NCI-H526 treated with DMSO at 0.1 percent for 48 hours (cell line): ENCODE measurements at places on chromosomes 11 and 22.

DNA sequence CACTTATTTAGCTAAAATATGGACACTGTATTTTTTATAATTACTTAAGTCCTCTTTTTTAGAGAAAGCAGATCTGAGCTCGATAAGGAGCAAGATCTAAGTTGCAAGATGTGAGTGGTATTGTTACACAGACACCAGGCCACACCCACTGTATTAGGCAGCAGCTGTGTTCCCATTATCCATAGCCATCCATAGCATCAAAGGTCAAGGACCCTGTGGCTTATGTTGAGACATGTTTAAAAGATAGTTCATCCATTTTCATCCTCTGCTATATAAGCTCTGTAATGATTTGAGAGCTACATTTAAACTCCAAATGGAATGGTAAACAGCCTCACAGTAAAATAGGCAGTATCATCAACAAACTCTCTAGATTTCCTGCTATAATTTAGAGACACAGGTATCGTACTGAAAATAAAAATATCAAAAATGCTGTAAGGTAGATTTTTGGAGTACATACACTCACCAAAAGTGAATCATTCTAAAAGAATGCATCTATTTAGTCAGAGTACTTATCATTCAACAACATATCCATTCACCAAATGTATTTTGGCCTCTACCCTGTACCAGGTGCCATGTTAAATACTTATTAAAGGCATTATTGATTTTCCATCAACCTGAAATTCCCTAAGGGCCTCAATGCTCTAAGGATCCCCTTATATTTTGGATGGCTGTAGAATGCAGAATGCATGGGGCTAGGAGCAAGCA lies 574.0 kb downstream of the LRRC4C start:
- no peak for DNase-seq

DNA sequence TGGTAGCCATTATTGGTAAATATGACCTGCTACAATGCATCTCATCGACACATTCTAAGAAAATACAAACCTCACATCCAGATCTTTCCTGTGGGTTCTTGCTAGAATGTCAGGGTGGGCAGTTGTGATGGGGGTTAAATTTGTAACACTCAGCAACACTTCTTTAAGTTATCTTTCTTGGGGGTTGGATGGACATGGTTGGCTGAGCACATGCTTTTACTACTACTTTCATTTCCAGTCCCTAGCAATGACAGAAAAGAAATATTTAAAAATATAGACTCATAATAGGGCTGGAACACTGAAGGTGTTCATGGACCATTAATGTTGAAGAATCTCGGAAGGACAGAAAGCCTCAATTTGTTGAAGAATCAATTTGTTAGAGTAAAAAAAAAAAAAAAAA lies 57.6 kb downstream of the APOL3 start:
- no peak for DNase-seq

- no peak for DNase-seq
These were observed 22.2 kb upstream of the CTSD start for GRCh38 chr11:1785749-1786413.

DNA sequence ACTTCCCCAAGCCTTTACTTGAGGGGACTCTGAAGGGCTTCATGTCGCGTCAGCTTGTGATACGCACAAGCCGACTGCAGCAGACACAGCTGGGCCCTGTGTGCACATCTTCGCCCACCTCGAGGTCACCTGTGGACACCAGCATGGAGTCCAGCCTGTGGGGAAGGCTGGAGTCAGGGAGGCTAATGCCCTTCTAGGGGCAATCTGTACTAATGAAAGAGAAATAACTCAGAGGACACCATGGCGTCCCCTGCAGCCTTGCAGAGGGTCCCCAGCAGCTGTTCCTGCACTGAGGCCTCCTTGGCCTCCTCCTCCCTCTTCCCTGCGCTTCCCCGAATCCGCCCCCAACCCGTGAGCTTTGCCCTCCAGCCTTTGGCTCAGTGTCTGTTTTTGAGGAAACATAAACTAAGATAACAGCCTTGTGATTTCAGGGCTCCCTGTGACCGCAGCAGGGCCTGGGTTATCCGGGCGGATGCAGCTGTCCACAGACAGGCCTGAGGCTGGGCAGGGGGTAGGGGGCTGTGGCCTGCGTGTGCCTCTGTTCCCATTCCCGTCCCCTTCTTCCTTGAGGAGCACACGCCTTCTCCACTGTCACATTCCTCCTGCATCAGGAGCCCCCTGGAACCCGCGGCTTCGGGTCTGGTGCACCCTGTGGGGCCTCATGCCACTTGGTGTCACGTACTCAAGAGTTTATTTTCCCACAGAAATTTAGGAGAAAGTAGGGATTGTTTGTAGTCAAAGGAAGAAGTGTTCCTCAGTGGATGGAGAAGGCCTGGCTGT lies 25.0 kb downstream of the KRTAP5-5 start:
- no peak for DNase-seq

DNA sequence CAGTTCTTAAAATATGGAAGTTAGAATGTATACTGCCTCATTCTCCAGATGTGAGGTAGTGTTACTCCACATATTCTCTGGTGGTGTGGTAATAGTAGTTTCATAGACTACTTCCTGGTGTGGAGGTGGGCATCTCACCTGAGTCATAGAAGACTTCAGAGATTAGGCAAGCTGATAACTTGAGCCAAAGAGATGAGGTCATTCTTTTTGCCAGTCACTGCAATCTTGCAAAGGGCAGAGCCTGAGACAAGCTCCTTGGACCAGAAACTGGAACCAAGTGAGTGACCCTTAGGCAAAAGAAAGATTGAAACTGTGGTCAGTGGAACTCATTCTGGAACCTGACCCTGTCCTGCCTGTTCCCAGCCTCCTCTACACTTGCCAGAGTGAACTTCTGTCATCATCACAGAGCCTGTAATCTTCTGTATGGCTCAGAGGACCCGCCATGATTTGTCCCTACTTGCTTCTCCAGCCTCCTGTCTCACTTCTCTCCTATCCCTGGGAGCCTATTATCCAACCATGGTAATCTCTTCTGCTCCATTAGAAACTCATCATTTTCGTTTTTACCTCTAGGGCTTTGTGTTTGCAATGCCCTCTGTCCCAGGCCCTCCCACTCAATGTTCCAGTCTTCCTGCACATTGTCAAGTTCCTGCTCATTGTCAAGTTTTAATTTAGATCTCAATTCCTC lies 10.6 kb upstream of the CCDC83 start:
- DNase-seq, result no peak
